Left ventricle myocardium superior (tissue), 1 donor: ENCODE measurements at places on chromosomes 13 and 19.

DNA sequence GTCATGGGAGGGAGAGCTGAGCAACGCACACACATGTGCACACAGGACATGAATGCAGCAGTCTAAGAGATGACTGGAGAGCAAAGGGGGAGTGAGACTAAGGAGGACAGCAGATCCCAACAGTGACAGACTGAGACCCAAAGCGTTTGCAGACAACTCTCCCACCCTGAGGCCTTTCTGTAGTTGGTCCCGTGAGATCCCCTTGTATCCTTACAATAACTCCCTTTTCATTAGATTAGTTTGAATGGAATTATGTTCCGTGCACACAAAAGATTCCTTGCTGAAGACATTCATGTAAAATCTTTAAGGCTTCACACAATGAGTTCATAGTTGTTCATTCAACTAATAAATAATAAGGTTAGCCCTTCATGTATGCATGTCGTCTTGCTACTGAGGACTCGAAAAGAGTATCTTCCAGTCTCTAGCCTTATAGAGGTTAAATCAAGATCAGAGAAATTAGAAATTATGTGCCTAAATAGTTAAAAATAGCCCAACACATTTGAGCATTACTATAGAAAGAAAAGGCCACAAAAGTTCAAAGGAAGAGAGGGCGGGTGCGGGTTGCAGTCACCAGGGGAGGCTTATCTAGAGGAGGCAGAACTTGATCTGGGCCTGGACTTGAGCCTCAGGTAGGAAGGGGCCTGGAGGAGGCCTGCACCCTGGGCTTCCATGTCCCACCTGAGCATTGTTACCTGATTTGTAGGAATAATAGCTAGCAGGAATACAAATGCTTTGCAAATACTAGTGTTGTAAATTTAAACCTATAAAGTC is 3.1 kb upstream of the GTF3A start:
- DNase-seq: no peak

- no peak for DNase-seq
Observed at GRCh38 chr13:59423708-59424340, 739.9 kb downstream of the DIAPH3 start.

GRCh38 chr13:113765564-113765910 is 6.5 kb downstream of the TMEM255B start:
- DNase-seq: no peak

GRCh38 chr19:28504139-28504538 is 708.8 kb downstream of the UQCRFS1 start:
- no peak for DNase-seq

DNA sequence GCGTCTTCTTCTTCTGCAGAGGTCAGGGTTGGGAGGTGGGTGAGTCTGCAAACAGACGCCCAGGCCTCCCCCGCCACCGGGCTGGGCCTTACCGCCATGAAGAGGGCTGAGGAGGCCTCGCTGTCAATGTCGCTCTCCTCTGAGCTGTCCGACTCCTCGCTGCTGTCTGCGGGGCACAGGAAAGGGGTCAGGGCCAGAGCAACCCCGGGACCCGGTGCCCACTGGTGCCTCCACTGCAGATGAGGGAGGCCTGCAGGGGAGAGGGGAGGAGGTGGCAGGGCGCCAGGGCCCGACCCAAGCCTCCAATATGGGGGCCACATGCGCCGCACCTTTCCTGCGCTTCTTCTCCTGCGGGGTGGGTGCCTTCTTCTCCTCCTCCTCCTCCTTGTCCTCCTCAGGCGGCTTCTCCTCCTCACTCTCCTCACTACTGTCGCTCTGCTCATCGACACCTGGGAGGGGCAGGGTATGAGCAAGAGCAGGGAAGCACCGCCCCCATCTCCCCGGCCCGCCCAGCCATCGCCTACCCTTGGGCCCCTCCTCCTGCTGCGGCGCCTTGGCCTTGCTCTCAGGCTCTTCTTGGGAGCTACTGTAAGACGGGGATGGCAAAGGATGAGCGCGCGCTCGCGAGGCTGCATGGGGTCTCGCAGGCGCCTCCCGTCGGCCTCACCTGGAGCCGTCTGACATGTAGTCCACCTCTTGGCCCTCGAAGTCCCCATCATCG is 5.5 kb upstream of the PSPN start:
- DNase-seq: no peak

DNA sequence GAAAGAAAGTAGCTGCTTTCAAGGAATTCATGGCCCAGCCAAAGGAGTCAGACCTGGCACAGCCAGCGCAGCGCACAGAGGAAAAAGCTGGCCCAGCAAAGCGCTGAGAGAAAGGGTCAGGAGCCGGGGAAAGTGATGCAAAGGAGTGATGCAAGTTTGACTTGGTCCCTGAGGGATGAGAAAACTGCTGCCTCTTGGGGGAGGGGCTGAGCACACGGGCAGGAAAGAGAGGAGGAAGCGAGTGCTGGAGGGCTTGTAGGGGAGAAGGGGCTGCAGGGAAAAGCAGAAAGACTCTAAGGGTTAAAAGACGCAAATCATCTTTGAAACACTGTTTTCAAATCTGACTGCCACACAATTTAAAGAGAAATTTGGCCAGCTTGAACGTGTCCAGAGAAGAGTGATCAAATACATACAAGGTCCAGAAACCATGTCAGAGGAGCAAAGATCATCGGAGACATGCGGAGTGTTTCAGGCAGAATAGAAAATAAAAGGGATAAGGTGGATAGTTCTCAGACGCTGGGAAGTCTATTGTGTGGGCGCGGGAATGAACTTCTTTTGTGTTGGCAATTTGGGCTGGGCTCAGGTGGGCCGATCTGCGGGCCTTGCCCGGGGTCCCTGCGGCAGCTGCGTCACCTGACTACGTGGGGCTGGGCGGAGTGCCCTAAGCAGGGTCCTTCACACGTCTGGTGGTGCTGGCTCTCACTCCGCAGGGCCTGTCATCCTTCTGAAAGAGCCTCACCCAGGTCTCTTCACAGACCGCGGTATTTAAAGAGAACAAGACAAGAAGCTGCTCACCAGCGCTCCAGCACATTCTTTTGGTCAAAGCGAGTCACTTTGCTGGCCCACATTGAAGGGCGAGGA is 18.1 kb downstream of the N4BP2L1 start:
- DNase-seq: peak; percentile 62

DNA sequence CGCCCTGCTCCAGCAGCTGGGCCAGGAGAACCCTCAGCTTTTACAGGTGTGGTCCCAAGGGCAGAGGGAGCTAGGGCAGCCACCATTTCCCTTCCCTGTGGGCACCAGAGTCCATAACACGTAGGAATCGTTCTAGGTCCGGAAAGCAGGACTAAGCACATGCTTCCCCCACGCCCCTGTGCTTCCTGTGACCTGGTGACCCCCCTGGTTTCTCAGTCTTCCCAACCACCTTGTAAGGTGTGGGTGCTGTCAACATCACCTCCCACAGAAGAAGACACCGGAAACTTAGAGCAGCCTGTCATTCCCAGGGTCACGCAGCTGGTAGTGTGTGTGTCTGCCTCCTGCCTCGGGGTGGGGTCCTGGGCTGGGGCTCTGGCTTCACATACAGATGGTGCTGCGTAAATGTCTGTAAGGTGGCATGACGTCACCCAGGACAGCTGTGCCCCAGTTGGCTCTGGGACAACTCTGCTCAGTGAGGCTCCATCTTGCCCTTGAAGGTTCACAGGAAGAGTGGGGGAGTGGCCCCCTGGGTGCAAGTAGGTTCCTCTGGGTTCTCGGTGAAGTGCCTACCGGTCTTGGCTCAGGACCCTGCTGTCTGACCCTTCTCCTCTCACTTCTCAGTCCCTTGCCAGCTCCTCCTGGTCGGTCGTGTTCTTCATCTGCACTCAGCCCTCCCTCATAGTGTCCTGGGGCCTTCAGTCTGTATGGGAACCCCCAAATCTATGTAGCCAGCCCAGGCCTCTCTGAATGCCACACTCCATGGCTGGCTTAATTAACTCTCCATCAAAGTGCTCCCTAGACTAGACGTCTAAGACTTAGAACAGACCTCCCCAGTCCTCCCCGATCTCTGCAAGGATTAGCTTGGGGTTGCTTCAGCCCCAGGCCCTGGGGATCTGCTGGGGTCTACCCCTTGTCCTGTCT is 4.0 kb downstream of the RAD23A start:
- no peak for DNase-seq
